Glutamatergic neuron (in vitro differentiated cells): ENCODE measurements at places on chromosomes 5 and 9.

DNA sequence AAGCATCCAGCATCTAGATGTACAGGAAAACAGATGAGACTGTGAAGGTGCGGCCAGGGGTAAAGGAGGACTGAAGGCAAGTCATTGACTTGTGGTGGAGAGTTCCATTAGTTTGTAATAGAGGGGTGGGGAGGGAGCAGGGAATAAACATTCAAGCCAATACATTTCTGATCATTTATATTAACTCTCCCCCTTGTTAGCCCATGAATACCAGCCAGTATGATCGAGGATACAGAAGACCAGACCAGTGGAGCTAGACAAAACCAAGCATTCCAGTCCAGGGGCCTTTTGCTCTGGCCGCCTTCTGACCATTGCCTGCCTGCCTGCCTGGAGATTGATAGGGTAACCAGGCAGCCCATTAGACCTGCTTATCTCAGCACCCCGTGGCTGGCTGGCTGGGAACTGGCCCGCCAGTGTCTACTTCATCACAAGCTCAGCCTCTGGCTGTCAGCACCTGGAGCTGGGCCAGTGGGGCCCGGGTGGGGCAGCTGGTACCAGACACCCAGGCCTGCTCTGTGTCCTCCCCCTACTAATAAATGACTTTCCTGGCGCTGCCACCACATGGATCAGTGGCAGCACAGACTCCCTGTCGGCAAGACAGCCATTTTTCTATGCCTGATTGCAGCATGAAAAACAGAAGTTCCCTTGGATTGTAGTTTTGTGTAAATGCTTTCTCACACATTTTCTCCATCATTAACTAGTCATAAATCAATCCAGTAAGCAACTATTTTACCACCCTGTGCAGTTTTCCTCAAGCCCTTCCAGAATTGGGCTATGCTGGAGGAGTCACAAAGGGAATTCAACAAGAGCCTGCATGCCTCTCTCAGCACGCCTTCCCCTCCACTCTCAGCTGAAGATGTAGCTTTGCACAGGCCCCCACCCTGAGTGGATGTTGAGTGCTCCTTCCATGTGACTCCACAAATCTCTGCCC lies 181.3 kb downstream of the SNCAIP start:
- no peak for DNase-seq

DNA sequence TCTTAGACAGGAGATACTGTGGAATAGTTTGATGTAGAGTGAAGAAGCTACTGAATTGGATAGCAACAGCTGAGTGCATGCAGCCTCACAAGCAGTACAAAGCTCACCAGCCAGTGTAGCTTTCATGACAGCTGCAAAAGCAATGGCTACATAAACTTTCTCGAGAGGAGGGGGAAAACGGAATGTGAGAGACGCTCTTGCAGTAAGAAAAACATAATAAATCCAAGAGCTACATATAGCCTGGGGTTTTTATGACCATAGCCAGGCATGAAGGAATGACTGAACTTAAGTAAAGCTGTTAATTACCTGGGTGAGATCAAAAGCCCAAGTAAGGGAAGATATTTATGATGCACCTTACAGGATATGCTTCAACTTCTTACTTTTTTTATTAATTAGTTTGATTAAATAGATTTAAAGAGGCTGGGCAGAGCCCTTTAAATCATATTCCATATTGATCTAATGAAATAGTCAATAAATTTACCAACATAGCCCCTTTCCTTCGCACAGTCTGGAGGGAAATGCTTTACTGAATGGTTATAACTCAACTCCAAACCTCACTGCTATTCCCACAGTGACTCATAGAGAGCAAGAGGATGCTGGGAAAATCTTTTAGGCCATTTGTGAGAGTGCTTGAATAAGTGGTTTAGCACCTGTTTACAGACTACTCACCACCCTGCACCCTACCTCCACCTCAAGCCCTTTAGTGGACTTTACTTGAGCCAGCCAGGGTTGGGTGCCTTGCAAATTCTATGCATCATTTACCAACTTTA lies 407.2 kb upstream of the CLINT1 start:
- no peak for DNase-seq

- no peak for DNase-seq
Measured at GRCh38 chr5:129978270-129978669, 74.0 kb downstream of the CHSY3 start.

DNA sequence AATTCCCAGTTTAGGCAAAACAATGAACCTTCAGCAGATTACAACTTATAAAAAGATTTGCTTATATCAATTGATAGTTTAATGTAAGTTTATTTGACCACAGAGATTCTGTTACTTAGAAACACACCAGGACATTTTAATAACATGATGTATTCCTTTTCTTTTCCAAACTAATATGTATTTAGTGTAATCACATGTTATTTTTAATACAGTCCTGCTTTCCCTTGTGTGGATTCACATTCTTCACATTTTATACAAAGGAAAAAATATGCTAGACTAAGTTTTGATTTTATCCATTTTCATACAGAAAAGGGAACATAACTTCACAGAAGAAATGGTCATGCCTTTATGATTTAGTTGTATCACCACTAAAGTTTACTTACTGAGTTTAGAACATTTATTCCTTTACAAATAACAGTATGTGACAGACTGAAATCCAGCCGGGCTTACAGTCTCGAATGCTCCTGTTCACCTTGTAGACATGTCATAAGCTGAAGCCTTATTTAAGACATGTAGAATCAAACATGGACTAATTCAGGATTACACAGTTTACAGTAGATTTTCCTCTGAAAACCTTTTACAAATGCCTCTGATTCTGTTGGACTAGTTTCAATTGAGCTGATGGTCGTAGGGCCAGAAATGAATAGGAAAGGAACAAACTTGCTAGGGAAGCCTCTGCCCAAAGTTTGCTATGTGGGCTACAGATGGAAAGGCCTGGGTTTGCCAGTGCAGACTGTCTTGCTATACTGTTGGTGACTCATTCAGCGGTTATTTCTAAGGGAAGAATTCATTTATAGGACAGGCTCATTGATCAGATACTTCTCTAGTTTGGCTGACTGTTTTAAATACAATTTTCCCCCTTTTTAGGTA lies 6.6 kb upstream of the ASPN start:
- no peak for DNase-seq

GRCh38 chr9:126836216-126836615 lies 24.2 kb upstream of the ZBTB34 start:
- DNase-seq: no peak

- no peak for DNase-seq
Measured at GRCh38 chr5:65307088-65307487, 174.6 kb downstream of the ADAMTS6 start.

- no peak for DNase-seq
Measured at GRCh38 chr5:86665984-86666760, 48.4 kb downstream of the COX7C start.

- no peak for DNase-seq
Measured at GRCh38 chr5:56549096-56549886, 266.1 kb upstream of the MAP3K1 start.

GRCh38 chr9:5481322-5482040 lies 28.9 kb upstream of the PDCD1LG2 start:
- no peak for DNase-seq

DNA sequence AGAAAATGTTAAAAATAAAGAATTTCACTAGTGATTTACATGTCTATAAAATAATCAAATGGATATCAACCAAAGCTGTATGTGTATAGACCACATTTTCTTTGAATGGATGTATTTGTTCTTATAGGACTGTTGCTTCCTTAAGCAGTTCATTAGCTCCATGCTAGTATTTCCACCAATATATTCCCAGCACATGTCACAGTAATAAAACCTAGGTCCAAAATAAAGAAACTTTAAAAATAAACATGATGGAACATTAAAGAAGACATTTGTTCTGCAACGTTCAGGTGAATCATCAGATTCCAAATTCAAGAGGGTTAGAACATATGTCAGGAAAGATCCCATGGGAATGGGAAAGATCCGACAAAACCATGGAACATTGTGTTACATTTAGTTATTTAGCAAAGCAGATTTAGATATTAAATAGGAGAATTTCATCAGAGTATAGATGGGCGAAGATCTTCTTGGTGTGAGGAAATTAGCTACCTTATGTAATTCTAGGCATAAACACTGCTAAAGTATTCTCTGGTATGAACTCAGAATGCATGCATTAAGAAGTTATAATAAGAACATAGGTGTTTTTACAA lies 490.7 kb downstream of the CDH18 start:
- DNase-seq: no peak

- peak; percentile 46 for DNase-seq
Measured at GRCh38 chr9:125189011-125189360, 617 bp downstream of the PPP6C start.

- DNase-seq: peak; percentile 80
Measured at GRCh38 chr5:172714491-172715420, 56.2 kb downstream of the DUSP1 start.

GRCh38 chr5:155546075-155546474 lies 532.5 kb downstream of the KIF4B start:
- no peak for DNase-seq

DNA sequence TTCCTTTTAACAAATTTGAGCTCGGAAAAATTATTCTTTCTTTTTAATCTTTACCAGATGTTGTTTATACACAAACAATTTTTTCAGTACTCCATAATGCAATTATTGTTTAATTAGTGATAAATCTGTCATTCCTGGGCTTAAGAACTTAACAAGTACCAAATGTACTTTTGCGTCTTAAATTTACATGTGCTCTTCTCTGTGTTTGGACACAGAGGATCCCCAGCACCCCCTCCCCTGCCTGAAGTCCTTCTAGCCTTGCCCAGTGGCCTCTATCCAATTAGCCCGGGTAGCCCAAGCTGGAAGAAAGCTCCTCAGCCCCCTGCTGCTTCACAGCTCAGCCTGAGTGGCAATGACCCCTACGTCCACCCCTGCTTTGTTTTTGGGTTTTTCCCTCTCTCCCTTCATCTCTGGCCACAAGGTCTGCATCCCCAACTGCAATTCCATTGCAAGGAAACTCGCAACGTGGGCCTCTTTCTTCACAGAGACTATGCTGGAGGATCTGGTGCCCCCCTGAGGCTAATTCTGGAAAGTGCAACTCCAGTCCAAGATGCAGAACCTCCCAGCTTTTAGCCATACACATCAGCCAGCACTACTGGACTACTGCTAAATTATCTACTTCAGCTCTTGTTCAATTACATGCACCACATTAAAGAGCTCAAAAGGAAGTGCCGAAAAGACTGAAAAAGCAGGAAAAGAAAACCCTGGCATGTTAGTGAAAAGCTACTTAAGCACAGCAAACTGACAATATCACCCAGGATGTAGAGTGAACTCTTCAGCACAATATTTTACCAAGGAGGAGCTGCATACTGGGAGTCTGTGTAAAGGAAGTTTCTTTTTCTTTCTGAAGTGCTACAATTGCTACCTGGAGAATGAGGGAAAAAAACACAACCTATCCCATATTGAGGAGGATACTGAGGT lies 186.2 kb downstream of the FANCC start:
- peak; percentile 81 for DNase-seq

- DNase-seq: no peak
Measured at GRCh38 chr5:17860660-17861315, 226.5 kb downstream of the TAF11L14 start.

GRCh38 chr5:122126756-122127321 lies 2.5 kb upstream of the ZNF474 start:
- no peak for DNase-seq

- DNase-seq: no peak
Measured at GRCh38 chr9:15720861-15721260, 168.0 kb downstream of the CCDC171 start.

DNA sequence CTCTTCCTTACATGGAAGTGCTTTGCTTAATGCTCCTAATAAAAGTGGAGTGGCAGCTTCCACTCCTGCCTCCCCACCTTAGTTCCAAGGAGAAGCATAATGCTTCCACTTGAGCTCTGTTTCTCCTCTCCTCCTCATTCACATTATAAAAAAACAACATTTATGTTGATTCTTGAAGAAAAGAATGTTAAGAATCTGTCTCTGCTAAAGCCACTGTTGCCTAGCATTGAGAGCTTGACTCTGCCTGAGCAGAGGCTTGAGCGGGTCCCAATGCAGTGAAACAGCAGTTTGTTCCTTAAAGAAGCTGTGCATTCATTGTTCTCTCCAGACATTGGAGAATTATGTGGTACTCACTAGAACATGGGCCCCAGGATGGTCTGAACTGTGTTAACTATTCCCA lies 101.5 kb upstream of the GHR start:
- no peak for DNase-seq

DNA sequence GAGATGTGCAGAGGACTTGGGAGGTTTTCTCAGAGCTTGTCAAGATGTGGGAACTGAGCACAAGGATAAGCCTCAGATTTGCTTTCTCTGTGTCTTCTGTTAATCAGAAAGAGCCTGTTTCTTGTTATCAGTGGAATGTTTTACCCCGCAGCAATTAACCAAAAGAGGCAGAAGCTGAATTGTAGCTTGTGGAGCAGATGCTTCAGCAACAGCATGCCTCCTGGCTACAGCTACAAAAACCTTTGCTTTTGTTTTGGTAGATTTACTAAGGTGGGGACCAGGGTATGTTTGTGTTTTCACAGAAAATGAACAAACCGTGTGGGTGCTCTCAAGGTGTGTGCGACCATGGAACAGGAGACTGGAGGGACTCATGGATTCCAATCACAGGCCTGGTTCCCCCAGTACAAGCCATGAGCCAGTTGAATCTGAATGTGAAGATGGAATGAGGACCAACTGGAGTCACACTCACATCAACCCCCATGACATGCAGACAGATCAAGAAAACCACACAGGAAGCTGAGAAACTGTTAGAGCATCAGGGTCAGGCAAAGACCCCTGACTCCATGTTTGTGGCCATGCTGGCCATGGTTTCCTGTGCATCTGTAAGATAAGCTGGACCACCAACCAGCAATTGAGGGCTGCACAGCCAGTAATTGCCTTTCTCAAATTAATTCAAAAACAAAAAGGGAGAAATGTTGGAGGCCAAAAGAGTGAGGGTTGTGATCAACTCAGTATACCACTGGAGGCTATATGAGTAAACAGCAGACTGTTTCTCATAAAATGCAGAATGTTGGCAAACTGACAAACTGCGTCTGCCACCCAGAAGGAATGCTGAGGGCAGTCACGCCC lies 6.9 kb downstream of the UGT3A2 start:
- no peak for DNase-seq

GRCh38 chr9:120918931-120919842 lies 7.4 kb downstream of the TRAF1 start:
- no peak for DNase-seq

DNA sequence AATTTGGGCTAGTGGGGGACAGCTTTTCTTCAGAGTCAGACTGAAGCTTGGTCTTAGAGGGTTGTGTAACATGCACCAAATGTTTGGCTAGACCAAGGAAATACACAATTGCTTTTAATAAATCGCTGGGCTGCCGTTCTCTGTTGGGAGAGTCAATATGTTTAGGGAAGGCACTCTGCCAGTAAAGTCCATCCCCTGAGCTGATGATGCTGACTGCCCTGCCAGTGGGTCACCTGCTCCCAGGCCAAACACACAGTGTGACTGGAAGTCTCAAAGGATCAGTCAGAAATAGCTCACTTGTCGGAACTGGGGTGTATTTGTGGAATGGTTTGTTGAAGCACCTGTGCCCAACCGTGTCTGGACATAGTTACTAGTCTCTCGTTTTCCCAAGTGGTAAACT lies 17.9 kb upstream of the ZNF474 start:
- DNase-seq: no peak

- no peak for DNase-seq
Measured at GRCh38 chr5:75532190-75532589, 20.5 kb downstream of the POLK start.

- DNase-seq: no peak
Measured at GRCh38 chr5:143525176-143525575, 121.7 kb upstream of the NR3C1 start.

- no peak for DNase-seq
Measured at GRCh38 chr9:68536876-68537615, 3.6 kb downstream of the TMEM252 start.
